RWPE1 (cell line): ENCODE measurements at places on chromosomes 5 and 9.

GRCh38 chr5:1486271-1486670 lies 37.5 kb downstream of the LPCAT1 start:
- DNase-seq, result no peak

DNA sequence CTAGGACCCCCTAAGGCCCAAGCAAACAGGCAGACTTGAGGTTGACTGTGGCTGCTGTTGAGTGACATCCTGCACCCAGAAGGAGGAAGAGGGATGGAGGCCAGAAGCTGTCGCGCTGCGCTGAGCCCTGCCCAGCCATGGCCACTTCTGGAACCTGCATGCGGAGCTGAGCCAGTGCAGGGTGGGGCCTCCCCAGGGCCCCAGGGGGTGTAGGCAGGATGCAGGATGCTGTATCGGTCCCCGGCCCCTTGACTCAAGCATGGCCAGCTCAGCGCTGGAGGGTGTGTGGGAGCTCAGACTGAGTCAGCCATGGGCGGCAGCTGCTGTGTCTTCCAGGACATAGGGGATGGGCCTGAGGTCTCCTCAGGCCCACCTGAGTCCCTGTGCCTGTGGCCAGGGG lies 26.9 kb downstream of the GLT6D1 start:
- DNase-seq, result no peak

- no peak for DNase-seq
These were observed 113.7 kb downstream of the COL23A1 start for GRCh38 chr5:178476531-178476930.

DNA sequence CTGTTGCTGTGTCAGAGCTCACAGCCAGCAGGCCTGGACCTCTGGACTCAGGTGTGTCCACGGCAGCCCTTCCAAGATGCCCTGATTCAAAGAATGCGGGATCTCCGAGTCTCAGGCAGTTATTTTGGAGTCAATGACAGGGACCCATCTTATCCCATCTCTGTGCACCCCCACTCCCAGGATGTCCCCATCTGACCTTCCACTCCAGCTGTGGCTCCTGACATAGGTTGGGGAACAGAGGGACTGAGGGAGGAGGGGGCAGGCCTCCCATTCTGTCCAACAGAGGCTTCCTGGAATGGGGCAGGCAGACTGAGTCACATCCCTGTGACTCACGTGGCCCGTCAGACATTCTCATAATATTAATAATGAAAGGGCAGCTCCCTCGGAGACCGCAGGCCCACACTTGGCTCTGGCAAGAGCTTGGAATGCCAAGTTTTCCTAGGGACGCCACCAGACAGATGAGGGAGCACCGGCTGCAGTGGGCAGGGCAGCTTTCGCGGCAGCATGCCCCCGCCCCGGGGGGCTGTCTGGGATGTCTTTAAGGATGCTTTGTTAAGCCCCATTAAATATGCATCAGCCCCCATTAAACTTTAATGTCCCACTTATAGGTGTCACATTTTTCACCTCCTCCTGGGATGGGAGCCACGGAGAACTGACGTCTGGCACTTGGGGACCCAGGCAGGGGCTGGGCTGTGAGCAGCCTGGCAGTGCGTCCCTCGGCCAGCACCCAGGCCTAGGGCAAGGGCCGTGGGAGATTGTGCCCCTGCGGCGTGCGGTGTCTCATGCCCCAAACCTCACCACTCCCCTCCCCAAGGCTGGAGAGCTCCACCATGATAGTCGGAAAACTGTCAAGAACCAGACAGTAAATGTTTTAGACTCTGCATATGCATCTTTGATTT lies 23.6 kb upstream of the FIBCD1 start:
- DNase-seq, result peak; percentile 100

- no peak for DNase-seq
These were observed 1064.4 kb upstream of the DMAC1 start for GRCh38 chr9:8863886-8864544.

DNA sequence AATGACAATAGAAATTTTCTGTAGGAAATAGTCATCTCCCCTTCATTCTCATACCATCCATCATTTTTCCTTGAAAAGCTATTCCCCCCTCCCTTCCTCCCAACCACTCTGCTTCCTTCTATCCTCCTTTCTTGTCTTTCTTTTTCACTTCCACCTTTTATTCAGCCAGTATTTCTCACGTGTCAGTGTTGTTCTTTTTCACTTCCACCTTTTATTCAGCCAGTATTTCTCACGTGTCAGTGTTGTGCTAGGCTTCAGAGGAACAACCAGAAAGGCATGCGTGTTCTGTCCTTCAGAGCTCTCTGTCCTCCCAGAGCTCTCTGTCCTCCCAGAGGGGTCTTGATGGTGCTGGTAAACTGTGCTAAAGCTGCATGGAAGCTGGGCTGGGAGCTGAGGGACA lies 419.6 kb downstream of the GADD45G start:
- no peak for DNase-seq

DNA sequence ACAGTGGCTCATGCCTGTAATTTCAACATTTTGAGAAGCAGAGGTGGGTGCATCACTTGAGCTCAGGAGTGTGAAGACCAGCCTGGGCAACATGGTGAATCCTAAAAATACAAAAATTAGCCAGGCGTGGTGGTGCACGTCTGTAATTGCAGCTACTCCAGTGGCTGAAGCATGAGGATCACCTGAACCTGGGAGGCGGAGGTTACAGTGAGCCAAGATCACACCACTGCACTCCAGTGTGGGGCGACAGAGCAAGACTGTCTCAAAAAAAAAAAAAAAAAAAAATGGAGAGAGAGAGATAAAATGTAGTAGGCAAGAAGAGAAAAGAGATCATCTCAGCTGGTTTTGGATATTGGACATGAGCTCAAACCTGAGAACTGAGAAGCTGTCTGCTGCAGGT lies 23.7 kb upstream of the ZCCHC7 start:
- no peak for DNase-seq

DNA sequence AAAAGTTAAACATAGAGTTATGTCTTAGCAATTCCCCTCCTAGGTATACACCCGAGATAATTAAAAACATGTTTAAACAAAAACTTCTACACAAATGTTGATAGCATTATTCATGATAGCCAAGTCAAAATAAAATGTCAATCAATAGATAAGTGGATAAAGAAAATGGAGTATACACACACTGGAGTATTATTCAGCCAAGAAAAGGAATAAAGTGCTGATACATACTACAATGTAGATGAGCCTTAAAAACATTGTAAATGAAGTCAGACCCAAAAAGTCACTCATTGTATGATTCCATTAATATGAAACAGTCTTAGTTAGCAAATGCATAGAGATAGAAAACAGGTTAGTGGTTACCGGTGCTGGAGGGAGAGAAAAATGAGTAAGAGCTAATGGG lies 34.3 kb upstream of the SHB start:
- no peak for DNase-seq

DNA sequence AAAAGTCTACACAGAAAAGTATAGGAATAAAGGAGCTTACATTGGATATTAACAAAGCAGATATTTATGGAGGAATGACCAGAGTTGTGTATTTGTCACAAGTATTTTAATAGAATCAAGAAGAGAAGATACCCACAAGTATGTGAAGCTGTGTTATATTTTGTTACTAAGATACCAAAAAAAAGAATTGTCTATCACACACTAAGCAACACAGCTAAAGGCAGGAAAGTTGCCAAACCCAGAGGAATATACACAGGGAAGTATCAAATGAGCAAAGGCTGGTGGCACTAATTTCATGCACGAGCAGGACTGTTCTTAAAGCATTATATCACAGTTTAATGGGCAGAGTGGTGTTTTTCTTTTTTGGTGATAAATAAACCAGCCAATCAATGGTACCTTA lies 30.9 kb upstream of the RAI14 start:
- no peak for DNase-seq

DNA sequence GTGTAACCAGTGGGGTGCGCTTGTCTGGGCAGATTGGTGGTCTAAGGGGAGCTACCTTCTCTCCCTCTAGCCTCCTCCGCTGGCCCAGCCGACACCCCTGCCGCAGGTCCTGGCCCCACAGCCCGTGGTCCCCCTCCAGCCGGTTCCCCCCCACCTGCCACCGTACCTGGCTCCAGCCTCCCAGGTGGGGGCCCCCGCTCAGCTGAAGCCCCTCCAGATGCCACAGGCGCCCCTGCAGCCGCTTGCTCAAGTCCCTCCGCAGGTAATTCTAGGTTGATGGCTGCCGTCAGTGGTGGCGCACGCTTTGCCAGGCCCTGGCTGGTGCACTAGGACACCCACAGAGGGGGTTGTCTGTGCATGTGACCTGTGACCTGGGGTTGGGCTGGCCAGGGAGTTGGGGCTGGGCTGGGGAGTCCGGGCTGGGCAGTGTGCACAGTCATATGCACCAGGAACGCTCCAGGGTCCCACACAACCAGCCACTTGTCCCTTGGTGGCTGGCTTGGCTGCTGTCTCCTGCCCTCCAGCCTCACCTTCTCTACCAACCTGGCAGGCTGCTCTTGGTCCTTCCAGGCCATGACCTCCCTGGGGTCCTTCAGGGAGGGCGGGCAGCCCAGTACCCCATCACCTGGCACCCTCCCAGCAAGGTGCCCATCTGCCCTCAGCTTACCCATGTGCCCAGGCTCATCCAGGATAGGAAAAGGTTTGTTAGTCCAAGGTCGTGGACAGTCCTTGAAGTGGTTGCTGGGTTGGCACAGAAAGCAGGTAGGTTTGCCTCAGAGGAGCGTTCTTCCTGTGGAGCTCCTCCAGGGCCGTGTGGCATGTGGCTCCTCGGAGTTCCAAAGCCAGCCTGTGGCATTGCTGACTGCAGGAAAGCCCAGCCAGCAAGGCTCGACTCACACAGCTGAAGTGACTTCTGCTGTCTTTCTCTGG lies 73.2 kb downstream of the WNK2 start:
- DNase-seq, result no peak

GRCh38 chr5:52331725-52332124 lies 456.0 kb upstream of the ITGA1 start:
- no peak for DNase-seq

DNA sequence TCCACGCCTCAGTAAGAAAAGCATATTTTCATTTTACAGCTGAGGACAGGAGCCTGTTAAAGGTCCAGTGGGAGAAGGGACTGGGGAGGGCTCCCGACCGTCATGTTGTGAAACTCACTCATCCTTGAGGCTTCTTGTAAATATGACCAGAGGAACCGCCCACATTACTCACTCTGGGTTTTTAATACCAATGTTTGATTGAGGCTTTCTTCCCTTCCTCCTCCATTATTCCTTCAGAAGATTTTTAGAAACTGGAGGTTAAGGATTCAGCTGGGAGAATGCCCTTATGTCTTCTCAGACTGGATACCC lies 61.4 kb upstream of the GLRX start:
- peak; percentile 57 for DNase-seq

GRCh38 chr5:35035271-35035670 lies 12.5 kb downstream of the AGXT2 start:
- no peak for DNase-seq

GRCh38 chr9:99809586-99810319 lies 11.9 kb upstream of the NR4A3 start:
- DNase-seq, result no peak

GRCh38 chr9:111601237-111602018 lies 2.0 kb upstream of the PTGR1 start:
- DNase-seq, result peak; percentile 49

DNA sequence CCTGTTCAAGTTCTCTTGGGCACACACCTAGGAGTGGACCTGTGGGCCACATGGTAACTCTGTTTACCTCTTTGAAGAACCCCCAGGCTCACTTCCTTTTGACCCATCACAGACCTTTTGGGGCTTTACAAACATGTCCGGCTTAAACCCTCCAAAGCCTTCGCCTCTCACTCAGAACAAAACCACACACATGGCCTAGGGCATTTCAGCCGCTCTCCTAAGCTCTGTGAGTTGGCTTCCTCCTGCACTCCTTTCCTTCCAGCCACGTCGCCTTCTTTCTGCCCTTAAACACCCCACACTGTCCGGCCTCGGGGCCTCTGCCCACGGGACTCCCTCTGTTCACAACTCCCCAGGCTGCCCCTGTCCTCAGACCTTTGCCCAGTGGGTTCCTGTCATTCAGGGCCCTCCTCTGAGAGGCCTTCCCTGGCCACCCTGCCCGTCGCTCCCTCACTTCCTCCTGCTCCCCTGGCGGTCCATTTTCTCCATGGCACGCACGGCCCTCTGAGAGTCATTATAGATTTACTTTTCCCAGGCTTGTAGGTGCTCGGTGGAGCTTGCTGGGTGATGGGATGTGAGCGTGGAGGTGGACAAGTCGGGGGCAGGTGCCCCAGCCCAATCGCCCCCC lies 1.9 kb downstream of the DOK3 start:
- DNase-seq, result no peak

DNA sequence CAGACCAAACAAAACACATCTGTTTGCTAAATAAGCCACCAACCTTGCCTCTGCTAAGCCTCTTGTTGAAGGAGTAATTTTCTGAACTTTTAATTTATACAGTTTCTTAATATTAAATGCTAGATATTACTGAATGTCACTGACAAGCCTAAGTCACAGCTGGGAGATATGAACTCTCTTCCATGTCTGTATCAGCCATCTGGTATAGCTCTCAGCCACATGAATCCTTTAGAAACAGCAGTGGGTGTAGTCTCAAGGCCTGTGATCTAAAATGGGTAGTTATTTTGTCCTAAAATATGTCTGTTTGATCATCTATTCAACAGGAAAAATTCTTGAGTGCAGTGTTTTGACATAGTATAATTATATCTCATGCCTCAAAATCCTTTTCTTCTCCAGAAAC lies 97.2 kb downstream of the CAMK4 start:
- no peak for DNase-seq

- no peak for DNase-seq
These were observed 3.9 kb upstream of the SPATA9 start for GRCh38 chr5:95686651-95687050.

- no peak for DNase-seq
These were observed 29.9 kb downstream of the CD180 start for GRCh38 chr5:67166460-67167285.

- DNase-seq, result no peak
These were observed 31.6 kb upstream of the SNX2 start for GRCh38 chr5:122743261-122743660.

- no peak for DNase-seq
These were observed 25.3 kb downstream of the SLC22A5 start for GRCh38 chr5:132394667-132395259.

DNA sequence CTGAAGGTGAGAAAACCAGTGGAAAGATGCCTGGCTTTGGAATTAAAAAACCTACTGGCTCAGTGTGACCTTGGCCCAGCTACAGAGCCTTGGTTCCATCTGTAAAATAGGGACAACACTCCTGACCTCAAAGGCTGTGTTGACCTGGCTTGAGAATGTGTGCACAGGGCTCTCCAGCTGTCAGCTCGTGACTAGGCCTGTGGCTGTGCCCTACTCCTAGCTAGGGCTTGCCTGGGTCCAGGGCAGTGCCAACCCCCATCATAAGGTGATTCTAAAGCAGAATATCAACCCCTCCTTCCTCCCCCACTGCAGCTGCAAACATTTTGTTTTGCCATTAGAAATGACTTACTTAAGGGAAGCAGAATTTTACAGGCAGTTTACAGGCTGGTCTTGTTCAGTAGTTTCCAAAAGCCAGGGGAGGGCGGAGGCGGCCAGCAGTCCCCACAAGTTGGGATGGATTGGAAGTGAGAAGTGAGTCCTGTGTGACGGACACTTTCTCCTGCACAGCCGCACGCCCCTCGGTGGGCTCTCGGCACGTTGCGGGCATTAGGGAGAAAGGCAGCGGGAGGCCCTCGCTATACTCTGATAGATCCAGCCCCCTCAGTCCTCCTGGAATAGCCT lies 7.3 kb downstream of the PITX1 start:
- DNase-seq, result no peak
